Non-pigmented ciliary epithelial cell (primary cell): ENCODE measurements at places on chromosomes 12 and 14.

DNA sequence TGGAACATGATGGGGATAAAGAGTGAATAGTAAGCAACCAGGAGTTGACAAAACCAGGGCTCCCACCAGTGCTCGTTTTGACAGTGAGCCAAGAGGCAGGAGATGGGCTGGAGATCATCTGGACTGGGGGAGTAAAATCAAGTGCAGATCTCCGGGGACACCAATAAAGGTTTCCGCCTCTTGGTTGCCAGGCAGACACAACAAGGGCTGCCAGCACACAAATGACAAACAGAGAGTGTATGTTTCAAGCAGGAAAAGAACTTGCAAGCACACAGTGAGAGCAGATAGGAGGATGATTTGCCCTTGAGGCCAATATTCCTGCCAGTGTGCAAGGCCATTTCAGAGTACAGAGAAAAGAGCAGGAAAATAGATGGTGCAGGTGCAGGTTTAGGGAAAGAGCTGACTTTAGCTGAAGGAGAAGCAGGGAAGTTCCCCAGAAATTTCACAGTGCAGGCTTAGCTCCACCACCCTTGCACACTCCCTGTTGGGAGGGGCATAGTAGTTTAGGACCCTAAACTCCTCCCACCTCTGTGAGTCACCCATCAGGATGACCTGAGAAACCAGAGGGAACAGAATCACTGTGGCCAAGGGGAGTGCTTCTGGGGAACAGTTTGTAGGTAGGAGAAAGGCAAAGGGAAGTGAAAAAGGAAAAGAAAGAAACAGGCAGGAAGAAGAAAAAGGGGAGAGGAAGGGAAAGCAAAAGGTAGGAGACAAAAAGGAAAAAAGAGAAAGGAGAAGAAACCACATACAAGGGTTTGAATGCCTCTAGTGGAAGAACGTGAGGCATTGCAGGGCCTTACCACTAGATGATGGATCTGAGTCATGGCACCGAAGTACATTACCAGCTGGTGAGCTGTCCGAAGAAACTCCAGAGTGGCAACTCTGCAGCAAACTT is 404.4 kb downstream of the SLC6A15 start:
- DNase-seq = peak; percentile 45

DNA sequence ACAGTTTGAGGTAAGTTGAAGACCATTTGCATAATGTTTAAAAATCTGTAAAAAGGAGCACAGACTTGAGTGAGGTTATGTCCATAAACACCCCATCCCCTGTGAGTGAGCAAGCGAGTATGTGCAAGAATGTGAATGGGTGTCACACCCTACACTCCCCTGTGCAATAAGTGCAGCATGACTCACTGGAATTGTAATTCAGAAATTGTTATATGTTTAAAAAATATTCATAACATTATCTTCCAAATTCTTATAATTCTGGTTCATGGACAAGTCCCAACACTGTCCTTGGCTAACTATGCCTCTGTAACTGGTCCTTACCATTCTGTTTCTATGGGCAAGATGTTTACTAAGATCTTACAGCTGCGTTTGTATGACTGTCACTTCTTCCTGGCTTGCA is 207.8 kb upstream of the FAR2 start:
- no peak for DNase-seq

- DNase-seq = no peak
Observed at GRCh38 chr14:92680781-92681650, 67.4 kb downstream of the LGMN start.

DNA sequence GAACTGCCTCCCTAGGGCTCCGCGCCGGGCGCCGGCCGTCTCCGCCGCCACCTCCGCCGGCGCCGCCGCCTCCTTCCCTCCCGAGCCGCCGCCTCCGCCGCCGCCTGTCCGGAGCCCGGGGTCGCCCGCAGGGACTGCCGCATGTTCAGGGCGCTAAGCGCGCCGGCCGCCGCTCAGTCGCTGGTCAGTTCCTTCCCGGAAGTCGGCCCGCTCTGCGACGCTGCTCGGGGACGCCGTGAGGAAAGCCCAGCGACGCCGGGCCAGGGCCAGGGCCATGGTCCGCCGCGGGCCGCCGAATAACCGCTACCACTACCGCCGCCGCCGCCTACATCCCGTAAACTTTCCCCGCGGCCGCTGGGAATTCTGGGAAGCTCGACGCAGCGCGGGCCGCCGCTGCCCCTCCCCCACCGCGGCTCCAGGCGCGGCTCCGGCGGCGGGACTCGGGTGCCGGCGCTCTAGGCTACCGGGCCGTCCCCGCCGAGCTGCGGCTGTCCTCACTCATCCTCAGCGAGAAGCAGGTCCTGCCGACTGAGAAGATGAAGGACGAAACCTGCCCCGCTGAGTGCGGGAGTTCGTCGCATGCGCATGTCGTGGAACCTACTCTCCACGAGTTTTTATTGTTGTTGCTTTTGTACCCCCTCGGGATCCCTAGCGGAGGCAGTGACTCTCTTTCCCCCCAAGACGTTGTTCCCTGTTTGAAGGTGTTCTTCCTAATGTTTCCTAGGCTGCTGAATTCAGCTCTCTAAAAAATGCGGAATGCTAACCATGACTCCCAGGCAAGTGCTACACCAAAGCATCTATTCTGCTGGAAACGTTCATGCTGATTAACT is at the start of gene SAV1:
Gene SAV1 (minus strand): TSS at position 311 of the 830 bp plus-strand sequence. CDS start 339 bp downstream, outside the sequence.
- DNase-seq = no peak

- no peak for DNase-seq
Observed at GRCh38 chr14:97824218-97824617, 1027.0 kb downstream of the VRK1 start.

GRCh38 chr12:118650586-118650960 is 274.2 kb downstream of the SUDS3 start:
- DNase-seq = no peak

GRCh38 chr12:88142610-88142991 is 494 bp downstream of the TMTC3 start:
- no peak for DNase-seq

- no peak for DNase-seq
Observed at GRCh38 chr14:79822034-79822433, 389.3 kb downstream of the DIO2 start.

DNA sequence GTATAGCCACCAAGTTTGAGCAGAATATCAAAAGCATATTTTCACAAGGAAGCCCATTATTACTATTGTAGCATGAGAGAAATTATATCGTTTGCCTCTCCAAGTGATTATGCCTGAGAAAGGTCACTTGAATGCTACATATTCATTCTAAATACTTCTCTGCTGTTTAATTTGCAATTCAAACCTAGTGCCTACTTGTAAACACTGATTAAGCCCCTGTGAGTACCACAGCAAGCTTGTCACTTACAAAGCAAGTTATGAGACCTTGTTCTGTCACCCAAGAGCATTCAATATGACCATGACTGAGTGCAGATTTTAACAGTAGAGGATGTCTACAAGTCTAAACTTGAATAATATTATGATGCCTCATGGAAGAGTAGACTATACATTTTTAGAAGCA is 124.7 kb upstream of the SSTR1 start:
- no peak for DNase-seq

DNA sequence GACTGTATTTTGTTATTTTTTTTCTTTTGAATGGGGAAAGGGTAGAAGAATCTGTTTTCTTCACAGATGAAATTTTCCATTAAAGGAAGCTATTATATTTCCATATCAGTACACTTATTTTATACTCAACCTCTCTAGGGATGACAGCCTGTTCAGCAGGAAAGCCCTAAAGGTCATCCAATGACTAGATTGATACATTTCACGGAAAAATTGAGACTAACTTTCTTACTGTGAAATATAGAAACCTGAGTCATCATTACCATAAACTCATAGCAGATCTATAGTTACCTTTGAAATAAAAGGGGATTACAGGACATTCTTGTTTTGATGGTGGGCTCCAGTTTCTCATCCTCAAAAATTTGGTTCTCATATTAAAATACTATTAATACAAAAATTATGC is 36.1 kb upstream of the PTCSC3 start:
- DNase-seq = no peak

DNA sequence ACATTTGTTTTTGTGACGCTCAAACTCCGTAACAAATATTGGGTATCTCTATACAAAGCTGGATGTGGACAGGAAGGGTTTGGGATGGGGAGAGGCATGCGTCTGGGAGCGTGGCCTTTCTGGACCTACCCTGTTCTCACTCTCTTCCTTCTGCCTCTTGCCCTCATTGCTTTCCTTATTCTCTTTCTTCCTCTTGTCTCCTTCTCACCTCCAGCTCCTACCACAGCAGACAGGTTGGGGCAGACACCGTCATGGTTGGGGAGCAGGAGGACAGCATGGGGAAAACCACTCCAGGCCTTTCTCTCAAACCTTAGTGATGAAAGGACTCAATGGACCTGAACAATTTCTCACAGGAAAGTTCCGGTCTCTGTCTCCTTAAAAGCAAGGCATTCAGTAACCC is 465.3 kb downstream of the RAD51B start:
- DNase-seq = no peak

DNA sequence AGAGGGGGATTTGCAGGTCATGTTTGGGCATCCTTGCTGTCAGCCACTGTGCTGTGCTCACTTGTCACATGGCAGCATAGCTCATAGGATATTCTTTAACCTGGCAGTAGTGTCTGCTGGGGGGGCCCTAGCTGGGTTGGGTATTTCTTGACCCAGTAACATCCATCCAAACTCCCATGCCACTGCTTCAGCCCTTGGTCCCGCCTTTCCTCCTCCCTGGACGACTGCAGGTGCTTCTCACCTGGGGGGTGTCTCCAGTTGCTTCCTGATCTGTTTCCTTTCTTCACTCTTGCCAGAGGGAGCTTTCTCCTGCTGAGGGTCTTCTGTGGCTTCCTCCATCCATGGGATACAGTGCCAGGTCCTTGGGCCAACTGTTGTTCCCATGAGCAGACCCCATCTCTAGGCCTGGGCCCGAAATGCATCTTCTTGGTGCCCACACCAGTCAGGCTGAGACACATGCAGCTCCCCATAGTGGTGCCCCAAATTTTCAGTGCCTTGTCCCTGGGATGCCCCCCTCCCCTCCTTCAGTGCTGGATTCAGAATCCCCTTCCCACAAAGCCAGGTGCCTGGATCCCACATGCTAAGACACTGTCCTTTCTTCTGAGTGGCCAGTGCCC is 20.5 kb downstream of the C14orf132 start:
- DNase-seq = no peak

- no peak for DNase-seq
Observed at GRCh38 chr12:51389302-51389999, 1.8 kb downstream of the GALNT6 start.

- no peak for DNase-seq
Observed at GRCh38 chr12:168763-169525, 45.0 kb downstream of the SLC6A12 start.

GRCh38 chr14:58944343-58944967 is 244.0 kb upstream of the DAAM1 start:
- DNase-seq = no peak

DNA sequence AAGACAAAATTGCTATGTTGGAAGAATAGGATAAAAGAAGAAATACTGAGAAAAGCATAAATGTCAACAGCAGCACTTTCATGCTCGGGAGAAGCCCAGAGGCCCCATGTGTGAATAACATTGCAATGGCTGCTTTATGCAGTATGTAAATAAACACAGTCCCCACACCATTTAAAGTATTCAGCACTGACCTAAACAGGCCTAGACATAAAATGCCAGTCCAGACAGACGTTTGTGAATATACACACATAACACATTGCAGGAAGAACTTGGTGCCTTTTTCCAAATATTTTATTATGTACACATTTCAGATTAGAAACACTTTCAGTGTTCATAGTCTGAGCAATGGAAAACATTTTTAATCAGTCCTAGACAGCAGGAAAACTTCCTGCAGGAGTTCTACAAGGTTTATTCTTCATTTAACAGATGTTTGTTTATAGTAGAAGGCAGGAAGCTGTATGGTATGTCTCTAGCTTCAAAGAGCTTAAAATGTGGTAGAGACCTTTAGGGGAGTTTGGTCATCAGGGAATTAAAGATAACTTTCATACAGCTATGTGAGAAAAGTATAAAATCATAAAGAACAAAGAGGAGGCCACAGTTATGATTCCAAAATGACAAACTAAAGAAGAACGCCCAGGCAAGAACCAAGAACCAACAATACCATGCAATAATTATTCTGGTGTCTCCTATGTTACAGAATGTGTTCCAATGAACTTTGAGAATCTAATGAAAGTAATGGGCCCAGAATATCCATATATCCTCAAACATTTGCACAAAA is 30.6 kb upstream of the SLC38A2 start:
- DNase-seq = no peak

GRCh38 chr12:113946175-113946574 is 19.9 kb downstream of the RBM19 start:
- no peak for DNase-seq

- DNase-seq = no peak
Observed at GRCh38 chr12:79848339-79848738, 86.6 kb downstream of the PPP1R12A start.

DNA sequence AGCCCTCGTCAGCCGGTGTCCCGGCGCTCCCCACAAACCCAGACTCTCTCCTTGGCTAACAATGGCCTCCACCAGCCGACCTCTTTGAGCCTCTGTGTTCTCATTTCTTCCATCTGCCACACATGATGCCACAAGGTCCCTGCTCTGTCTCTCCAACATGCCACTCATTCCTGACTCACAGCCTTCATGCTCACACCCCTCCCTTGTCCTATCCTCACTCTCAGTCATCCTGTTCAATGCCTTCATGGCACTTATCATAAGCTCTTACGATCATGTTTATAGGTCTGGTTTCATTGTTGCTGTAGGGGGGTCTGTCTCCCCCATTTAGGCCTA is 9.6 kb upstream of the SERPINA11 start:
- no peak for DNase-seq

- DNase-seq = no peak
Observed at GRCh38 chr14:73723406-73723796, 9.2 kb upstream of the PNMA1 start.

- DNase-seq = peak; percentile 61
Observed at GRCh38 chr14:49862089-49862673, 9.6 kb upstream of the NEMF start.

DNA sequence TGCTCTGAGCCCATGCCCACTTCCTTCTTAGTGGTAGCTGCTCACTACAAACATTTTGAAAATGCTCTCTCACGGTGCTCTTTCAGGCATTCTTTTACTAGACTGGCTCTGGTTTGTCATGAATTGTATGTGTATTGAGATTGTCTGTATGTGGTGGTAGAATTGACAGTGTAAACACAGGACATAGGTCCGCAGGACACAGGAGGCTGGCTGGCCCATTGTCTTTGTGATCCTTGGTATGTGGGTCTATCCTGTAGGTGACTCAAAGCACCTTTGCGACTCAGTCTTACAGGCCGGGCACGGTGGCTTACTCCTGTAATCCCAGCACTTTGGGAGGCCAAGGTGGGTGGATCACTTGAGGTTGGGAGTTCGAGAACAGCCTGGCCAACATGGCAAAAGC is 250.9 kb downstream of the C12orf75 start:
- no peak for DNase-seq

- DNase-seq = no peak
Observed at GRCh38 chr12:89080793-89081465, 271.4 kb downstream of the DUSP6 start.

GRCh38 chr14:91358654-91359220 is 58.9 kb downstream of the CCDC88C start:
- DNase-seq = no peak

- no peak for DNase-seq
Observed at GRCh38 chr14:82854901-82855300, 1321.2 kb upstream of the SEL1L start.

GRCh38 chr14:104350463-104351185 is 212.2 kb downstream of the KIF26A start:
- no peak for DNase-seq
